ENCODE measurements at places on chromosomes 3 and 15. TPM values are rescaled to one million over a fixed set of nuclear protein-coding genes. Genes with fewer than 3 reads are reported as not detected.

PLSCR2 gene
- total RNA-seq, result not detected

GP9 gene
- total RNA-seq, result not detected

LRRC2 gene
- not detected for total RNA-seq

SLC51A gene
- total RNA-seq, result not detected

DCLK3 gene
- not detected for total RNA-seq

APEH gene
- 60.7 TPM for total RNA-seq

CCDC13 gene
- 0.41 TPM for total RNA-seq

ASB14 gene
- total RNA-seq, result not detected

SLC12A1 gene
- total RNA-seq, result not detected

ZNF80 gene
- total RNA-seq, result not detected

Measured in A549 treated with Mapracorat at 1 μM for 4 hours (cell line).